ENCODE measurements at places on chromosomes 6 and 20. TPM values are rescaled to one million over a fixed set of nuclear protein-coding genes. Genes with fewer than 3 reads are reported as not detected.

Gene POM121L2
- not detected for total RNA-seq

Gene CD24
- 13.3 TPM for total RNA-seq

Gene DLL1
- 1.6 TPM for total RNA-seq

Gene RSPH9
- total RNA-seq = 0.09 TPM

Gene TMEM170B
- 1.8 TPM for total RNA-seq

Gene EDEM2
- total RNA-seq = 15.5 TPM

Gene SLC16A10
- total RNA-seq = 20.0 TPM

Gene SLC13A3
- total RNA-seq = 1.4 TPM

Gene IPCEF1
- 13.1 TPM for total RNA-seq

GRCh38 chr6:20657274-20657800, 123.1 kb downstream of the CDKAL1 start:
- DNase-seq = no peak

DNA sequence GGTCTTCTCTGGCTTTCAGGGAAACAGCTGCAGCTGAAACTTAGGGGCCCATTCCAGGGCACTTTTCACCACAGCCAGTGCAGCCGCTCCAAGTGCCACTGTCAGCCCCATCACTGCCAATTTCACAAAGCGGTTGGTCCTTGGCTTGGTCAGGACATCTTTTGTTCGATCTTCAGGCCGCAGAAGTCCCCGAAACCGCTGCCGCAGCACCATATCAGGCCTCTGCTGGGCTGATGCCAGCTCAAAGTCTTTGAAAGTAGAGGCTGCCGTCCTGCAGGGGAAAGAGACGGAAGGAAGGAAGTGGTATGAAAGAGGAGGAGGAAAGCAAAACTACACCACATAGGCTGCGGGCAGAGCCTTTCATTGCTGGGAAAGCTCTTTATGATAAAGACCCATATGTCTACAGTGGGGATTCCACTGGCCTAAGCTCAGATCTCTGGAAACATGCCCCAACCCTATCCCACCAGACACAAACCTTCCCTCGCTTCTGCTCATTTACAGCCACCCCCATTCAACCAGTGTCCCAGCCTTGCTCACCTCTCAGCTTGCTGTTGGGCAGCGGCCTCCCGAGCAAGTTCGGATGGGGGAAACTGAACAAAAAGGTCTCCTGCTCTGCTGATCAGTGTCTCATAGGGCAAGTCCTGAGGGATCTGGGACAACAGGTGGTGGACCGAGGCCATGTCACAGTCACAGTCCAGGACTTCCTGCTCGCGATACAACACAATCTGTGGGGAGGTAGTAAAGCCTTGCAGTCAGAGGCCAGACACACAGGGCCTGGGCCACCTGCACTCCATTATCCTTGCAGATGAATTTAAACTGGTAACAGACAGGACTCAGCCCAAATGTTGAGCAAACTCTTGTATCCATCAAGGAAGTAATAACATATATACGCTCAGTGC, 23.5 kb downstream of the TBC1D20 start:
- DNase-seq = peak; percentile 65

DNA sequence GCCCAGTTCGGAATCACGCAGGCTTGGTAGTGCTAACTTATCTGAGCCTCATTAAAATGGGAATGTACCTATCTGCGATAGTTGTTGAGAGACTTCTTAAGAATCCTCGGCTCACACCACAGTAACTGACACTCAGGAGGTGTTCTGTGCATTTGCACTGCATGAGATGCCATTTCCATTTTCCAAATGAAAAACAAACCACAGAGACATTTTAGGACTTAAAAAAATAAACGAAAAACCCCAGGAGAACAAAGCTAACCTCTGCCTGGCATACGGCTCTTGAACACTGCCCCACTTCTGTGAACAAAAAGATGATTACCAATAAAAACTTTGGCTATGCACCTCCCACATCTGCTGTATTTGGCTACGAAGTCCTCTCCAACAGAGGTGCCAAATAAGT, 37.6 kb downstream of the BEND3 start:
- DNase-seq = no peak

DNA sequence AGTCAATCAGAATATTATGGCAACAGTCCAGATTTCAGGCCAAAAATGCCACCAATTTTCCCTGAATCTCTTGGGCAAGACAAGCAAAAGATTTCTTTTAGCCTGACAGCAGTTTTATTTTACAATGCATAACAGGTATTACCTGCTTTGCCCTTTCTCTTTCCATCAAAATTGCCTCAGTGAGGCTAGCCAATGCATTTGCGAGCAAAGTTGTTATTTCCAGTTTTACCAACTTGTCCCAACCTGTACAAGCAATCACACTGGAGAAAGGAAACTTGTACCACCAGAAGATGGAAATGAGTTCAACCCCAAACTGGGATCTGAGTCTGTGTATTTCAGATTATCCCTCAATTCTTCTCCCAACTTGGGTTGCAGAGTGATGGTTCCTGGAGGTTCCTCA, 279.9 kb upstream of the CDYL start:
- DNase-seq = no peak

GRCh38 chr20:36483919-36484808, 57.2 kb upstream of the MYL9 start:
- no peak for DNase-seq

DNA sequence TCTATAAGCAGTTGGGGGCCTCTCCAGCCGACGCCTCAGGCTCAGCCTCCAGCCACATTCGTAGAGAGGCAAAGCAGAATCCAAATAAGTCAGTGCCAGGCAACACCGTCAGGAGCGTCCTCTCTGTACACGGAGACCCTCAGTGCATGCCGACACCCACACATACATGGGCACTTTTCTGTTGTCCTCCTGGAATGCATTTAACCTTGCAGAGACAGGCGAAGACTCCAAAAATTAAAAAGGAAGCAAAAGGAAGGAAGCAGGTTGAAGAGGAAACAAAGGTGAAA, 325.9 kb downstream of the TAF4 start:
- no peak for DNase-seq

GRCh38 chr6:31495580-31495979, 2.4 kb upstream of the MICB start:
- no peak for DNase-seq

DNA sequence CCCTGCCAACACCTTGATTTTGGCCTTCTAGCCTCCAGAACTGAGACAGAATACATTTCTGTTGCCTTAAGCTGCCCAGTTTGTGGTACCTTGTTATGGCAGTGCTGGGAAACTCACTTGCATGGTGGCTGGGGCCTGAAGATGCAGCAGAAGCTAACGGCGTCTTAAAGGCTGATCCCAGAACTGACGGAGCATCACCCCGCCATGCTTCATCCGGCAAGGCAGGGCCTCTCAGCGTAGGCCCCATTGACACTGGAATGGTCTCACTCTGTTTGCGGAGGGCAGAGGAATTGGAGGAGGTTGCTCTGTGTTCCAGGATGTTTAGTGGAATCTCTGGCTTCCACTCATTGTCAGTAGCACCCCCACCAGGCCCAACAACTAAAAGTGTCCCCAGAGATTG, 102.1 kb downstream of the JPH2 start:
- no peak for DNase-seq

GRCh38 chr20:9912858-9913434, 74.1 kb upstream of the PAK5 start:
- DNase-seq = peak; percentile 4

- no peak for DNase-seq
Observed at GRCh38 chr6:26539071-26539615, 977 bp downstream of the HMGN4 start.

DNA sequence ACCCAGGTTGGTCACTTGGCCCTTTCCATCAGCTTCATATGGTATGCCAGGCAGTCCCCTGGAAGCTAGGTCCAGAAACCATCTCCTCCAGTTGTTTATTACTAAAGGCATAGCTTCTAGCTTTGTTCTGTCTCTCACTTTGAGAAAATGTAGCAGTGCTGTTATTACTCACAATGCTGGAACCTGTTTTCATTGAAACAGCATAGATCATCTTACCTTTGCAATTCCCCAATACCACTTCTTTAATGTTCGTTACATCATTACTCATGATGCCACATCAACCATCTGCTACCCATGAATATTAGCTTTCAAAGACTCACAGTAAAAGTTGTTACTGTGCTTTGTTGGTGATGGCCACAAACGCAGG, 88.3 kb downstream of the ADAT2 start:
- no peak for DNase-seq

DNA sequence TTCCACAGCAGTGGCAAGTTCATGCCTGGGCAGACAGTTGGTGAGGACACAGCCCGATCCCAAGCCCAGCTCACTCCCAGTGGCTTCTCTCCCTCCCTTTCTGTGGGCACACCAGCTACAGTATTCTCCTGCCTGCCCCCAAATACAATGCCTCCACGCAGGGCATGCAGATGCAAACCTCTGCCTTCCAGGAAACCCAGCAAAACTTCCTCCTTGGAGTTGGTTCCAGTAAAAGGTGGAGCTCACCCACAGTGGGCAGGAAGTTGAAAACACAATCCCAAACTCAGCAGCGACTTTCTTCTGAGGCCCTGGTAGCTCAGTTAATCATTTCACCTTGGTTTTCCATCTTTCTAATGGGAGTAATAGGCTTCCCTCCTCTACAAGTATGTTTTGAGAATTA, 93.7 kb downstream of the LY86 start:
- DNase-seq = no peak

DNA sequence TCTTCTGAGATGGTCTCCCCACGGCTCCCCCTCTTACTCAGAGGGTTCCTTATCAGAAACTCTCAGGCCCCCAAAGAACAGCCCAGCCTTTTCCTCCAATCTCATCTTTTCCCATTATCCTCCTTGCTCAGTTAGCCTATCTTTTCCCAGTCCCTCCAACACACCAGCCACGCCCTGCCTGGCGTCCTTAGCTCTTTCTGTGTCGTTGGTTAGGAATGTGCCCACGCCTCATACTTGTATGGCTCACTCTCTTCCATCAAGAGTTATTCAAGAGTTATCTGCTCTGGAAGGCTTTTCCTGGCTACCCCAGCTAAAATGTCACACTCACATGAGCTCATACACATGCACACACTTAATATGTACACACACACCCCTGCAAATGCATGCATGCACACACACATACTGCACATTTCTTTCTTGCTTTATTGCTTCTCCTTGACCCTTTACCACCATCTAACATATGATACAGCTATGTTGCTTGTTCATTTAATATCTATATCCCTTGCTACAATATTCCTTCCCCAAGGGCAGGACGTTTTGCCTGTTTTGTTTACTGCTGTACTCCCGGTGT, 37.6 kb downstream of the SLC2A10 start:
- DNase-seq = no peak

GRCh38 chr6:142819603-142820337, 125.2 kb downstream of the HIVEP2 start:
- DNase-seq = peak; percentile 38

- DNase-seq = no peak
Observed at GRCh38 chr6:139584599-139584998, 210.2 kb upstream of the CITED2 start.

GRCh38 chr6:15061908-15062515, 183.9 kb upstream of the JARID2 start:
- no peak for DNase-seq

DNA sequence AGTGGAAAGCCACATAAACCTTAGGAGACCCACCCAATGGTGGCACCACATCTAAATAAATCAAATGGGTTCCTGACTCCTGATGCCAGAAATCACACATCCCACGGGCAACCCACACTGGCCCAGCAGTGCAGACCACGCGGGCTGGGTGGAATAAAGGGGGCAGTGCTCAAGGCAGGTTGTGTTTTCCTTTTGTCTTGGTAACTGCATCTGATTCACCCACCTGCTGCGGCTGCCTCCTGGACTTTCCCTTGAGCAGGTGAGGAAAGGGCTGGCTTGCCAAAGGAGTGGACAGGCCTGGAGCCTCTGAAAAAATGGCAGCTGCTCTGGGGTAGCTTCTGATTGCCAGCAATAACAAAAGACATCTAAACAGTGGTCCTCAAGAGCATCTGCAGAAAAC, 119.5 kb upstream of the KCNK16 start:
- DNase-seq = no peak

DNA sequence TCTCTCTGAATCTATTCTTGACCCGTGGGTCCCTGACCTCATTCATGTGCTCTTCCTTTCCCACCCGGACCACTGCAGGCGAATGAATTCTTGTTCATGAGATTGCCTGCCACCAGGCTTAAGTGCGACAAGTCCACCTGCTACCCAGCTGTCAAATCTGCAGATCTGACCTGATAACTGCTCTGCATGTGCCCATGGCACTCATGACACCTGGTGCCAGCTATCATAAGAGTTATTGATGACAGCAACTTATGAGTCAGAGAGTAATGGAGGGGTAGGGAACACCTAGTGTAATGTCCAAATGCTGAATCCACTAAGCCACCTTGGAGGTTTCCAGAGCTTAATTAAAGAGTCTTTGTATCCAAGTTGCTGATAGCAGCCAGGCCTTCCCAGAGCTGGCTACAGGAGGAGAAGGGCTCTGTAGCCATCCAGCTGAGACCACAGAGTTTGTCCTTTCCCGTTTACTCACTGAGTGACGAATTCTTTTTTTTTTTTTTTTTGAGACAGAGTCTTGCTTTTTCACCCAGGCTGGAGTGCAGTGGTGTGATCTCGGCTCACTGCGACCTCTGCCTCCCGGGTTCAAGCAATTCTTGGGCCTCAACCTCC, 17.4 kb downstream of the SHLD1 start:
- no peak for DNase-seq

- no peak for DNase-seq
Observed at GRCh38 chr20:14986656-14987055, 649.2 kb upstream of the FLRT3 start.

GRCh38 chr6:132236281-132236680, 165.0 kb downstream of the MOXD1 start:
- DNase-seq = no peak

DNA sequence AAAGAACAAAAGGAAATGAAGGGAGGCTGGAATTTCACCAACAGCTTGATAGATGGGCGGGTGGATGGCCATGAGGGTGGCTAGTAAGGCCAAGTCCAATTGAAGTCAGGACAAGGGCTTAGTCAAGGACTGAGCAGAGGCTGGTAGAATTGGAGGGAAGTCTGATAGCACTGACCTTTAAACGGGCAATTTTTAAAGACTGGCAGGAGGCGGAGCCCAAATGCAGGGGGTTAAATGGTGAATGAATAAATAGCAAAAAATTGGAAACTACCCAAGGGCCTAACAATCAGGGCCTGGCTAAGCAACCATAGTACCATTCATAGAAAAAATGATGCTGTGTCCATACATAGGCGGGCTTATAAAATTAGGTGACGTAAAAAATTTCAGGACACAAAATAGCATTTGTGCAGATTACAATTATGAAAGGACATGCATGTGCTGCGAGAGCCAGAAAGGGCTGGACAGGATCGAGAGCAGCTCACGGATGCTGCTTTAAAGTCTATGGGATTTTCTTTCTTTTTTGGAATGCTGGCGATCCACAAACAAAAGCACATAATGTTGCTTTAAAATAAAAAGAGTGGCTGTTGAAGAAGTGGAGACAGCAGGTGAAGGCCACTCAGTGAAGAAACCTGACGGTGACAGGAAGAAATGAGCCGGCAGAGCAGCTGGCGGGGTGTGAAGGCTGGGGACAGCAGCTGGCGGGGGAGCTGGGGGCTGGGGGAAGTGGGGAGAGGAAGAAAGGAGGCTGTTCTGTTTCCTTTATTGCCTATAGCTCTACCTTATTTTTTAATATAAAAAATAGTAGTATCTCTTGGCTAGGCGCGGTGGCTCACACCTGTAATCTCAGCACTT, 42.8 kb upstream of the TAF8 start:
- DNase-seq = peak; percentile 74

All from thymus (tissue), 14 donors.